ENCODE measurements at places on chromosomes 11 and 22.

DNA sequence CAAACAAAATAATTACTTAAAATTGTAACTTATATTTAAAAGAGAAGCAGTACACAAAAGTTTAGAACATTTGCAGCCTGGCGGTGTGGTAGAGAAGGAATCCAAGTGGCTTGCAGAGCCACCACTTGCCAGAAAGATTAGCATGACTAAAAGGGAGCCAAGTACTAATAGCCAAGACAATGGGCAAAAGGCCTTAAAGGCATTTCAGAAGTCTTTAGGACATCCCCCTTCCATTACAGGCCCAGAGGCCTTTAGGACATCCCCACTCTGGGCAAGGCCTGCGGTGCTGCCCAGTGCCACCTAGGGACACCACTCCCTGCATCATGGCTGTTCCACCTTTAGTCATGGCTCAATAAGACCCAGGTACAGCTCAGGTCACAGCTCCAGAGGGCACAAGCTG lies 32.4 kb downstream of the TMEM225 start:
- DNase-seq = no peak

DNA sequence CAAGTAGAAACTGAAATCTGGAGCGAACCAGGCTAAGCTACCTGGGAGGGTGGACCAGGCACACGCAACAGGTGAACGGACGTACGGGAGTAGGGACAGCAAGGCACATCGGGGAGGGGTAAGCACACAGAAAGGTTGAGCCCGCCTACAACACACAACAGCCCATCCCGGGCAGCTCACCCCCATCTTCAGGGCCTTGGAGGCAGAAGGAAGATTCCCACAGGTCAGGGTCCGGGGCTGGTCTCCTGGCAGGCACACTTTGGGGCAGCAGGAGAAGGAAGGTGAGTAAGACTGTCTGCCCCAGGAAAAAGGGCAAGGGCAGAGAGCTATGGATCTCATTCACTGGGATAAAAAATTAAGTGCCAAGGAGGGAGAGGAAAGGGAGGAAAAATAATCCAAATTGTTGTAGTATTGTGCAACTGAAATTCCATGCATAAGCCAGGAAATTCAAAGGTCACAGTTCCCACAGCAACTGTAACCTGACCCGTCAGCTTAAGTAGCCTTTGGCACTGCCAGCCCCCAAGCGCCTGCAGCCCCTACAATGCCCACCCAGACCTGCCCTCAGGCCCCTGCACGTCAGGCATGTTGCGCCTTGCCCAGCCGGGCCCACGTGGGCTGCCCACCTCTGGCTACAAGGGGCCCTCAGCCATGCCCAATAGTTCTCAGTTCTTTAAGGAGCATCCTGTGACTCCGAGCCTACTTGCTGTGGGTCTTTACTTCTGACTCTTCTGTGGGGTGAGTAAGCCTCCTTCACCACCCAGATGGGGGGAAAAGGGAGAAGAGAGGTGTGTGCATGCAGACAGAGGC lies 51.8 kb downstream of the MICAL3 start:
- no peak for DNase-seq

- DNase-seq = no peak
Measured at GRCh38 chr22:29071261-29072045, 1.4 kb upstream of the KREMEN1 start.

GRCh38 chr11:118820412-118821357 lies 29.7 kb upstream of the DDX6 start:
- DNase-seq = no peak

DNA sequence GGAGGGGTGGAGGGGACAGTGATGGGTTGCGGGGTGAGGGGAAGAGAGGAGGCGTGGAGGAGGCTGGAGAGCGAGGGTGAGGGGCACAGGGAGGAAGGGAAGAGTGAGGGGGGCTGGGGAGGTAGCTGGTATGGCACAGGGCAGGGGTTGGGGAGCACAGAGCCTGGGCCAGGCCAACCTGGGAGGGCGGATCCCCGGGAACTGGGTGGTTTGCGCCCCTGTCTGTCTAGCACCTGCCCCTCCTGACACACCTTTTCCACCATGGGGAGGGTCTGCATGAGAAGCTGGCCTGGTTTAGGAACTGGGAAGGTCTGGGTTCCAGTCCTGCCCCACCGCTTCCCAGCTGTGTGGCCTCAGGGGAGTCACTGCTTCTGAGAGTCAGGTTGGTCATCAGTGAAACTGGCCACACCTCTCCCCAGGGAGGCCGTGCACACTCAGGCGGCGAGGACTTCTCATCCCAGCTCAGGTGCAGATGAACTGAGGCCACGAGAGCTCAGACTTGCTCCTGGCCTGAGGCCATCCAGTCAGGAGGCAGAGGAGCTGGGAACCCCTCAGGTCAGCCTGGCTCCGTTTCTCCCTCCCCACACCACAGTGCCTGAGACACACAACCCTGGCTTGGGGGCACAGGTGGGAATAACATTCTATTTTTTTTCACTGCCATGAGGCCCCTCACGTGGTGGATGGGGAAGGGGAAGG lies 95.6 kb downstream of the PHF21B start:
- DNase-seq = no peak

- no peak for DNase-seq
Measured at GRCh38 chr11:9037046-9037780, 33.4 kb upstream of the NRIP3 start.

GRCh38 chr22:45196926-45197605 lies 33.3 kb downstream of the NUP50 start:
- no peak for DNase-seq
